ENCODE measurements at places on chromosomes 11 and 22.

DNA sequence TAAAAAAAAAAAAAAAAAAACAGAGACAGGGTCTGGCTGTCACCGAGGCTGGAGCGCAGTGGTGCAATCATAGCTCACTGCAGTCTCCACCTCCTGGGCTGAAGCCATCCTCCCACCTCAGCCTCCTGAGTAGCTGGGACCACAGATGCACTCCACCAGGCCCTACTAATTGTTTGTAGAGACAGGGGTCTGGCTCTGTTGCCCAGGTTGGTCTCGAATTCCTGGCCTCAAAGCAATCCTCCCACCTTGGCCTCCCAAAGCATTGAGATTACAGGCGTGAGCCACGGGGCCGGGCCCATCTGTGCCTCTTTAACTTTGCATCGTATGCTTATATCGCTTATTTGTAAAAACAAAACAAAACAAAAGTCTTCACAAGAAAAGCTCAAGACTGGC is 3.1 kb downstream of the CPT1A start:
- peak; percentile 62 for DNase-seq

DNA sequence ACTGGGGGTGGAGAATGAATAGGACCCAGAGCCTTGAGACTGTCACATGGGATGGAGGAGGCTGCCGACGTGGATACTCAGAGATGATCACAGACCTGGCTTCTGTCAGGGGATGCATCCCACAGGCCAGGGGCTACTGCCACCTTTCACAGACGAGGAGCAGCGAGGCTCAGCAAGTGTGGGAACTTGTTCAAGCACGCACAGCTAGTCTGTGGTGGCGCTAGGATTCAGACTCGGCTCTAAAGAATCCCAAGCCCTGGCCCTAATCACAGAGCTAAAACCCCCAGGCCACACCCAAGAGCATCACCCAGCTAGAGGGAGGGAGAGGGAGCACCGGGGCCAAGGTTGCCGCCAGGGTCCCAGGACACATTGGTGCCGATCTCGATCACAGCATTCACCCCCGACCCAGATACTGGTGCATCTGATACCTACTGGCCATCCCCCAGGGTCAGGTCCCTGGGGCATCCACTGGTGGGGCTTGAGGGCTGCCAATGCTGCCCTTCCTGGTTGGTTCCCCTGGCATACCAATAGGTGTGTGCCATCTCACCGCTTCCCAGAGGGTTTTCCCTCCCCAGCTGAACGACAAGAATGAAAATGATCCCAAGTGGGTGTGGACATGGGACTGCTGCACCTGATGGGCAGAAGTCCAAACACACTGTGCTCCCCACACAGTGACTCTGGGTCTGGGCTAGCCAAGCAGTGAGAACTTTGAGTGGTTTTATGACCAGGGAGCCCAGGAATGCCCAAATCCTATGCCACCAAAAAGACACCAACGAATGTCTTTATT is 6.2 kb downstream of the CHST1 start:
- DNase-seq: no peak

GRCh38 chr11:81869351-81870065 is 864.2 kb downstream of the FAM181B start:
- DNase-seq: peak; percentile 95

GRCh38 chr11:2806351-2807024 is 79.1 kb downstream of the CDKN1C start:
- DNase-seq: no peak

DNA sequence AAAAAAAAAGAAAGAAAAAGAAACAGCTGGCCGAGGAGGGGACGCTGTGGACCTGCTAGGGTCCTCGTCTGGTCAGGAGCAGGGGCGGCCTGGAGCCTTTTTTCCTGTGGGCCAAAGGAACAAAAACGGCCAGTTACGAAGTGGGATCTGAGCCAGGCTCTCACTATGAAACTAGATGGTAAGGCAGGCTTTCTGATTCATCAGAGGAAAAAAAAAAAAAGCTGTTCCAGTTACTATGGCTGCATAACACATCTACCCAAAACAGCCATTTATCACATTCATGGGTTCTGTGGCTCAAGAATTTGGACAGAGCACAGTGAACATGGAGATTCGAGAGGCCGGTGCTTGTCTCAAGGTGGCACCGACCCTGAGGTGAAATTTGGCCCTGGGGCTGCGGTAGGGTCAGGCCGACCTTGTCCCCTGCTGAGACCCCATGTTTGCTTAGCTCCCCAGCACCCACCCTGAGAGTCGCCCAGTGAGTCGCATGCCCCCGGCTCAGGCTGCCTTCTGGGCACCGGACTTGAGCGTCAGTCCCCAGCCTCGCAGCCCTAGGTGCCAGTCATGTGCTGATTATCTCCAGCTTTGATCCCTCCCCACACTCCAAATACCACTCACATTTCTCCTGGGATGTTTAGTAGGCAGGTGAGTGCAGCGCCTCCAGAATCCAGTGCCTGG is 34.2 kb downstream of the MRGPRD start:
- DNase-seq: no peak

Measured in NB4 (cell line).